AG09309 (cell line): ENCODE measurements at places on chromosomes 3 and 15.

- DNase-seq = peak; percentile 28
Observed at GRCh38 chr15:32936283-32936918, 218.6 kb downstream of the GREM1 start.

DNA sequence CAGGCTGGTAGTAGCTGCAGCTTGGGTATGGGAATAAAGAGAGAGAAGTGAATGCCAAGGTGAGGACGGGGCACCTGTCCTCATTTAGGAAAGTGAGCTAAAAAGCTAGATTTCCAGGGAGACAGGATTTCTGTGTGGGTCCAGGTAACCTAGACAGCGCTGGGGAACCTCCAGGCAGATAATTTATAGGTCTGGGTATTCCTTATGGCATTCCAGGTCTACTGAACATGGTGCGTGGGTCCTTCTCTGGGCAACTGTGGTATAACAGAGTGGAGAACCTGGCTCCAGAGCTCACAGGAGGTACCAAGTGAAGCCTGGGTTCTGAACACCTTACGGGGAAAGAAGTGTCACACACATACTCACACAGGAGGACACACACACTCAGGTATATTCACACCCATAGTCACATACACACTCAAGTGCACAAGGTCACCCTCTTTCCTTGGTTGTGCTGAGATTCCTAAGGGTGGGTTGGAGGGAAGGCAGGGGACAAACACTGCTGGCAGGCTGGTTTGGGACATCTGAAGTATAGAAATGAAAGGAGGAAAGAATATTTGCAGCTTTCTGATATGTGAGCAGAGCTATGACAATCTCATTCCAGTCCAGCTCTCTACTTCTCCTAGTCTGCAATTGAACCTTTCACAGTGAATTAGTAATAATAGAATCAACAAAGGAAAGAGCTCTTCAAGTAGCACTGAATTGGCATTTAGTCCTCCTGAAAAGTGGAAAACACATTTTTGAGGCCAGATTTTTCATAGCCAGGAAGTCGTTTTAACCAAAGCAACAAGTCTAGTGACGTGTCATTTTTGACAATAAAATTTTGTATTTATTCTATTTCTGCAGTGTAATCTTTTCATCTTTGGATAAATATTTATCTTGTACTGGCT, 37.4 kb upstream of the ITGA11 start:
- DNase-seq = no peak

GRCh38 chr3:45497963-45498362, 96.6 kb upstream of the LIMD1 start:
- no peak for DNase-seq

DNA sequence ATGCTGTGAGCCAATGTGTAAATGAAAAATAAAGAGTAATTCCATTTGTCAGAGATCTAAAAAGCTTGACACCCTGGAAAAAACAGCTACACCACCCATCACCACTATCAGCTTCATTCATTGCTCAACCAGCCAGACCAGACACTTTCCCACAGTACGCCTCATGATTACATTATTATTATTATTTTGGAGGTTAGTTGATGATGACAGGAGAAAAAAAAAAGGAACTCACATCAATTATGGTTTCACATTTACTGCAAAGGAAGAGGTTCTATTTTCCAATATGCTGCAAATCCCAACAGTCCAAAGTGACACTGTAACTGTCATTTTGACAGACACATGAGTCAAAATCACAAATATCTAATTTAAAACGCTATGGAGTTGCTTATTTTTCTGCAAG, 134.7 kb upstream of the TSC22D2 start:
- DNase-seq = no peak

GRCh38 chr3:141469720-141470119, 17.1 kb upstream of the RASA2 start:
- DNase-seq = no peak

DNA sequence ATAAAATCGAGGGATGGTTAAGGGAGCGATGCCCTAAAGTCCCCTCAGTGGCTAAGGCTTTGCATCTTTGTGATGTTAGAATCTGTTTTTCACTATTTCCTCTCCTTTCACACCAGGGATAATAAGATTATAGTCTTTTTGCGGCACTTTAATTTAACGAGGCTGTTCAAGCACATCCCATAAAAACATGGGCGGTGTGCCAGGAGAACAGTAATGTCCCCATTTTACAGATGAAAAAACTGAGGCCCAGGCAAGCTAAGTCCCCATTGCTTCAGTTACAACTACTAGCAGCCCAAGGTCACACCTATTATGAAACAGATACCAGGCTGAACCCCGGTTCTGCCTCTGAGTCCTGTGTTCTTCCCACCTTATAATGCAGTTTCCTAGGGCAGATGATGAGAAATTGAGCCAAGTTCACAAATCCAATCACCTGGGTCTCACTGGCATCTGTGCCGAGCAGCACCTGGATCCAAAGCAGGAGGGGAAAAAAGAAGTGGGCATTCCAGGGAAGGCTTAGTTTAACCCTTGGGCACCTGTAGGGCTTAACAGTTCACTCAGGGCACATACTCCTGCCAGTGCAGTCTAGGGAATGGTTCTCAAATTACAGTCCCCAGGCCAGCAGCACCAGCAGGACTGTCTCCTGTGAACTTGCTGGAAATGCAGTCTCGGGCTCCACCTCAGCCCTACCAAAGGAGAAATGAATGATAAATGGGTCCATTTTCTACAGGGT, 169.3 kb downstream of the RAB11A start:
- DNase-seq = no peak

DNA sequence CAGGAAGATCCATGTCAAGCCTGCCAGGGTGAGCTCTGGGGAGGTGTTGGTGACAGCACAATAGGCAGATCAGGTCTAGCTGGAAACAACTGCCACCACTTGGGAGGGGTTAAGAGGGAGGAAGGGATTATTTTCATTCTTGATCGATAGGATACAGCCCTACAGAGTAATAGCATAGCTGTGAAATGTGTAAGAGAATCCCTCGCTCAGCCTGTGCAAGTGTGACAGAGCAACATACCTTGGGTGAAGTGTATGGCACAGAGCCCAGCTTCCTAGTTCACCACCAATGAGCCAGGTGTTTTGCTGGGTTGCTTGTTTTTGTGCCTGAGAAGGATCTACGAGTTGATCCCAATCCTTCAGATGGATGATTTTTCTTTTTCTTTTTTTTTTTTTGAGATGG, 9.2 kb upstream of the DCUN1D1 start:
- DNase-seq = no peak

DNA sequence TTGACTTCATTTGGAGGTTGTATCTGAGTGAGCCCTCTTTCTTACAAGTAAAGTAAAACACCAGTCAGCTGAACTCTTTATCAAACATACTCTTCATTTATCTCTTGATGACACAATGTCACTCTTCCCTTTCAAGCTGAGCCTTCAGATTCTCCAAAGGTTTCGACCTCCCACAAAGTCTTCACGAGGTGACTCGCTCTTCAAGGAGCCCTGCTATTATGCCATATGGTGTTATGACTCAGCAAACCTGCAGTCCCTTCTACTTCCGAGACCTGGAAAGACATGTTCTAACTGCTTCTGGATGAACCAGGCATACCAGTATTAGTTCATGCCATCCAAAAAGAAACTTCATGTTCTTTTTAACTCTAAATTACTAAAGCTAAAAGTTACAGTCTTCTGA, 23.1 kb downstream of the AADAC start:
- DNase-seq = no peak

GRCh38 chr15:85689729-85690128, 105.0 kb downstream of the KLHL25 start:
- DNase-seq = no peak

- peak; percentile 49 for DNase-seq
Observed at GRCh38 chr3:157493627-157494550, 9.3 kb downstream of the VEPH1 start.

- DNase-seq = no peak
Observed at GRCh38 chr15:68158046-68158628, 47.0 kb downstream of the CALML4 start.

- DNase-seq = peak; percentile 99
Observed at GRCh38 chr3:125125821-125126245, 70.0 kb upstream of the HEG1 start.

- DNase-seq = no peak
Observed at GRCh38 chr3:104820959-104821358, 545.8 kb upstream of the ALCAM start.

GRCh38 chr15:64618540-64618939, 156.8 kb downstream of the RBPMS2 start:
- no peak for DNase-seq

DNA sequence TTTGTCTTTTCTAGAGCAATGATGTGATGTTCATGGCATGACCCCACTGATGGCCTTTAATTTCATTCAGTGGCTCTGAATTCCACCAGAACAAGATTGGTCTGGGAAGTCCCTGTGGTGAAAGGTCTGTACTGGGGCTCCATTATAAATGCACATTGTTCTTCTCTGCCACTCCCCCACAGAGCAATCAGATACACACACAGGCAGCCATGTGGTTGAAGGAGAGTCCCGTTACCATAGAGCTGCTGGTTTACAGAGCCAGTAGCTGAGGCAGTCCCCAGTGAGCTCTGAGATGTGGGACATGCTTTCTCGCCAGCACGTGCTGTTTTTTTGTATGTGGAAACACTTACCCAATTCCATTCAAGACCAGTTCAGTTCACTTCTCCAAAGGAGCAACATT, 172.7 kb upstream of the TRIM42 start:
- DNase-seq = no peak

DNA sequence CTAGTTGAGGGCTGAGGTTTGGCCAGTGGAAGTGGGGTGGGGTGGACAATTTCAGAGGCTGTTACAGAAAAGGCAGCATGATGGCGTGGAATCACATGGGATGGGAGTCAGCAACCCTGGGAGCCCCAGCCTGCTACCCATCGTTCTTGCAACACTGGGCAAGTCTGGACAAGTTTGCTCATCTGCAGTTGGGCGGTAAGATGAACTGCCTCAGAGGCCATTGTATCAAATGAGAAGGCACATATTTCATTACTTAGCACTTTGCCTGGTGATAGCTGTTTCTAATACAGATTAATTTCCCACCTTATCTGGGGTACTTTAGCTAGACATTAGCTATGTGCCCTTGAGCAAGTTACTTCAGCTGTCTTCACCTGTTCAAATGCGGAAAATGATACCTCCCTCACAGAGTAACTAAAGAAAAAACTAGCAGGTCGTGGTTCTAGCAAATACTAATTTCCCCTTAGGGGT, 248.9 kb downstream of the THSD4 start:
- DNase-seq = no peak

- DNase-seq = no peak
Observed at GRCh38 chr15:61084944-61085367, 144.1 kb downstream of the RORA start.

GRCh38 chr3:126050626-126051025, 33.3 kb downstream of the SLC41A3 start:
- DNase-seq = no peak

GRCh38 chr3:130342821-130343661, 2.4 kb upstream of the COL6A5 start:
- no peak for DNase-seq

- DNase-seq = no peak
Observed at GRCh38 chr15:98304371-98304770, 343.9 kb downstream of the ARRDC4 start.

- no peak for DNase-seq
Observed at GRCh38 chr15:51536965-51537574, 85.5 kb downstream of the DMXL2 start.

- no peak for DNase-seq
Observed at GRCh38 chr15:85920956-85921355, 126.2 kb upstream of the KLHL25 start.

DNA sequence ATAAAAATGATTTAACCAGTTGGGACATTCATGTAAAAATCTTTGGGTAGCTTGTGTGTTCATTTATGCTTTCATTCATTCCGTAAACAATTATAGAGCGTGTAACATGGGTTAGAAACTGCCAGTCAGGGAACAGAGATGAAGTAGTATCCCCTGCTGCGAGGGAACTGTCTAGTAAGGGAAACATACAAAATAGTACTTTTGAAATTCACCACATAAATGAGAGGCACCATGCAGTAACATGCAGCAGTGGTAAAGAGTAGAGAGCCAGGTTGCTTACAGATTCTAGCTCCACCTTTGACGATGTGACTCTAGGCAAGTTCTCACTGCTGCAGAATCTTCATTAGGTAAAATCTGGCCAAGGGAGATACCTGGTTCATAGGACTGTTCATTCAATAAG, 938 bp downstream of the DZIP3 start:
- DNase-seq = no peak

DNA sequence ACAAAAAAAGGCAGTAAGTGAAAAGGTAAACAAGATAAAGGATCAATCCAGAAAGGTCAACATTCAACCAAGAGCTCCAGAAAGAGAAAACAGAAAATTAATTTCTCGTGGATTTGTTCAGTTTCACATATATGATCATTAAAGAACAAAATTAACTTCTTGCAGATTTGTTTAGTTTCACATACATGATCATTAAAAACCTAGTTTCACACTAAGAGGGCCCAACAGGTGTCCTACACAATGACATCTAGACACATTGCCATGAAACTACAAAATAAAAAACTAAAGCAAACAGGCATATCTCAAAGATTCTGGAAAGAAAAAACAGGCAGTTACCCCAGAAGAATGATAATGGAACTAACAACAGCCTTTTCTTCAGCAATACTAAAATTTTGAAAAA, 22.1 kb downstream of the PHC3 start:
- no peak for DNase-seq

GRCh38 chr3:128988286-128988685, 5.6 kb downstream of the CFAP92 start:
- no peak for DNase-seq

DNA sequence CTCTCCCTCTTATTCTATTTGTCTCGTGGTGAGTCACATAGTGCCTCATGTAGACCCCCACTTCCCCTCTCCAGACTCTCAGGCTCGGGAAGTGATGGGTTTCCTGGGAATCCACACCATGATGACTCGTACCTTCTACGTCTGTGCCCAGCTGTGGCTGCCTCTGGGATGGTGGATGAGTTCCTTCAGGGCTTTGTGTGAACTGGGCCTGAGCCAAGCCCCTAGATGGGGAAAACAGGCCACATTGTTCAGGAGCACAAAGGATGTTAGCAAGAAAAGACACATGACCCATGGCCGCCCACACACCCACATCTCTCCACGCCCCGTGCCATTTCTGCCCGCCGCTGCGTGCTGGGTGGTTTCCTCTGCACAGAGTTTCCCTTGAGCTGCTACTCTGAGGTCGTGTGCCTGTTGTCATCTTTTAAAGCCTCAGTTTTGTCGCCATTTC, 10.5 kb downstream of the ISG20 start:
- peak; percentile 46 for DNase-seq

DNA sequence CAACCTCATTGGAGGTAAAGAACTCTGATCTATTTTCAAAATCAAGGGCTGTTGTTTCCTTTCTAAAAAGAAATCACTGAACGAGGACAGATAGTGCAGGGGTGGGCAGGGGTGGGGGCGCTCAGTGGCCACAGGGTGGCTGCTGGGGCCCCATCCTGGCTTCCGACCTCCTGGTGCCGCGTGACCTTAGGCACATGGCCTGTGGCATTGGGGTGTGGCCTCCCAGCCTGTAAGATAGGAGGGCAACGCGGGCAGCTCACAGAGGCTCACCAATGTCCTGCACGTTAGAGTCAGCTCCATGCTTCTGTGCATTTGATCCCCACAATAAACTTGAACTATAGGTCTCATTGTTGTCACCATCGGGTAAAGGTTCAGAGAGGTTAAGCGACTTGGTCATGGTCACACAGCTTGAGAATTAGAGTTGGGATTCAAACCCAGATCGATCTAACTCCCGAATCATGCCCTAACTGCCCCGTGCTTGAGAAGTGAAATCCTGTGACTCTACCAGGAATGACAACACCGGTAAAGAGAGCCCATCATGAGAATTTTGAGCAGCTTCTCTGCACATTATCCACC, 148.0 kb upstream of the SLC6A11 start:
- no peak for DNase-seq
